ENCODE measurements at places on chromosomes 7 and 10. TPM values are rescaled to one million over a fixed set of nuclear protein-coding genes. Genes with fewer than 3 reads are reported as not detected.

The UCN3 gene
- polyA plus RNA-seq: not detected

The BTAF1 gene
- polyA plus RNA-seq: 15.0 TPM

The HOXA10 gene
- polyA plus RNA-seq: 0.10 TPM

The COL26A1 gene
- polyA plus RNA-seq: not detected

DNA sequence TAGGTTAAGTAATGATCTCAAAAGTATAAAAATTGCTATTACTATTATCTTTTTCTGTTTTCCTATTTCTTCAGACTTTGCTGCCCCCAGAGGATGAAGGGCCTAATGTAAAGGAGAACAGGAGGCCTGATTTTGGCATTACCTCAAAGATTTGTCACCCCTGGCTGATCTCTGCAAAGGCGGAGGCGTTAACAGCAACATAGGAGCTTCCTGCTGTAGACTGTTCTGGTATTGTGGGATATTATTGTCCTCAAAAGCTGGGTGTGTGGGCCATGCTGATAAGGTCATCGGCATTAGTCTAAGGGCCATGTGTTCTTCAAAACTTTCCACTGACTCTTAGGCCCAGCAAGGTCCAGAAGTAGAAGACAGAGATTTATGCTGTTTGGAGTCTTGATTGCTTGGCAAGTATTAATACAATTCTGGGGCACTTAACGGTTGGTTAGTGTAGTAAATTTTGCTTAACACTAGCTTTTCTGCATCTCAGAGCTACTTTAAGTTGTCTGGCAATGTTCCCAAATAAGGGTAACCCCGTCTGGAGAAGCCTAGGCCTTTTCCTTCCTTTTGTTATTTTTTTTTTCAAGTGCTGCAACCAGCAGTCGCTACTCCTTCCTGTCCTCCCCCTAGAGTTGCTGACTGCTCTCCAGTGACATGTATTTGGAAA, 14.0 kb upstream of the ENTPD1 start:
- H3K27ac ChIP-seq: no peak overlapping the region
- no peaks in the 10 kb centered on the region for H3K27me3 ChIP-seq
- no peak overlapping the region for H3K4me3 ChIP-seq

The MMP21 gene
- not detected for polyA plus RNA-seq

DNA sequence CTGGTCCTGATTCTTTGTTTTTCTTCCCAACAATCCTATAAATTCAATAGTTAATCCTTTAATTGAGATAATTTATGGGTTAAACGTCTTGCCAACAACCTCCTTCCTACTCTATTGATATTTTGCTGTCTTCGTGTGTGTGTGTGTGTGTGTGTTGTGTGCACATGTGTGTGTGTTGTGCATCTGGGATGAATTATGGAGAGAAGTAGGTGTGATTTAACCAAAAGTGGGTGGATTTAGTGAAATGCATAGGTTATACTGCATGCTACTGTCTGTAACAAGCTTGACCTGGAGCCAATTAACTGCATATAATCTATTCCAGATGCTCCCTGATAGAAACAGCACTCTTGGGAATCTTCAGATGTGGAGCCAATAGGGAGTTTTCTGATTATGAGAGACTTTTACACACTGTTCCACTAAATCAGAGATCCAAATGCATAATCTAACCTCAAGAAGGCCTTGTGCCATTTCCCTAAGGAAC, 61.2 kb downstream of the SEMA3D start:
- H3K36me3 ChIP-seq: no peaks in the 10 kb centered on the region
- peak; percentile 20 for DNase-seq
- no peak overlapping the region for H3K4me3 ChIP-seq
- H3K27ac ChIP-seq: no peak overlapping the region

GRCh38 chr10:120039046-120039445, 146.5 kb downstream of the SEC23IP start:
- H3K36me3 ChIP-seq: no peaks in the 10 kb centered on the region
- no peaks in the 10 kb centered on the region for H3K4me1 ChIP-seq
- no peak for DNase-seq
- H3K27me3 ChIP-seq: no peaks in the 10 kb centered on the region

DNA sequence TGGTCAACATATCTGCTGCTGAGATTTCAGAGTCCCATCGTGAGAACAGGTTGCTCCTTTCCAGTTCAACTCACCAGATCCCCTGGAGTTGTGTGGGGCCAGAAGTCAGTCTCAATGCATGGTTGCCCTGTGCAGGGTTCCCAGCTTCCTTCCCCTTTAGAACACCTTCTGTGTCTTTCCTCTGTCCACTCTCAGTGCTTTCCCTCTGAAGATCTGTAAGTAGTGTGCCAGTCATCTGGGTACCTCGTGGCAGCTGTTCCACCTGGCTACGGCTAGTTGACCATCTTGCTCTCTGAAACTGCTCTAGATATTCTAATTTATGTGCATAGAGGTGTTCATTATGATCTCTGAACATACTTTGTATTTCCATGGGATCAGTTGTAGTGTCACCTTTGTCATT, 36.1 kb upstream of the PRSS37 start:
- H3K4me1 ChIP-seq: no peaks in the 10 kb centered on the region
- H3K27ac ChIP-seq: no peak overlapping the region
- no peaks in the 10 kb centered on the region for H3K36me3 ChIP-seq
- no peaks in the 10 kb centered on the region for H3K27me3 ChIP-seq
- no peak overlapping the region for H3K4me3 ChIP-seq

The HSPA12A gene
- 16.7 TPM for polyA plus RNA-seq

- peak; percentile 34 for DNase-seq
- H3K27ac ChIP-seq: no peak overlapping the region
- H3K4me3 ChIP-seq: no peak overlapping the region
- H3K4me1 ChIP-seq: no peaks in the 10 kb centered on the region
- H3K27me3 ChIP-seq: no peaks in the 10 kb centered on the region
These were observed 29.0 kb upstream of the EBLN1 start for GRCh38 chr10:22246680-22247391.

Data from IMR-90 (cell line).